Lower leg skin (tissue), 4 donors: ENCODE measurements at places on chromosomes 4 and X.

DNA sequence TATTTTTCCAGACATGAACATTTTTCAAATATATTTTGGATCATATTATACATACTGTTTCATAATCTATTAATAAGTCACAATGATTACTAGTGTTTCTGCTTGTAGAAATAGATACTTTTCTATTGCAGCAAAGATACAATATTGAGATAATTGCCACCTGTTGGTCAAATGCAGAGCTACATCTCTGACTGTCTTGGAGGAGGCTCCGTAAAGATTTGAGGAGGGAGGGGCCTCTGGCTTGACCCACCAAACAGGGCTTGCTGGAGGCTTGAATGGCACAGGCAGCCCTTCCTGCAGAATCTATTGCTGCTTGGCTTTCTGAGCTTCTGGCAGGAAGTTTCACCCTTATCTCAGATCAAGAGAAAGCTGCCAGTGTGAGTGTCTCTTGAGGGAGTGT, 99.3 kb upstream of the ARMCX2 start:
- DNase-seq: no peak

- no peak for DNase-seq
These were observed 160.3 kb downstream of the CFAP299 start for GRCh38 chr4:80495865-80496264.

DNA sequence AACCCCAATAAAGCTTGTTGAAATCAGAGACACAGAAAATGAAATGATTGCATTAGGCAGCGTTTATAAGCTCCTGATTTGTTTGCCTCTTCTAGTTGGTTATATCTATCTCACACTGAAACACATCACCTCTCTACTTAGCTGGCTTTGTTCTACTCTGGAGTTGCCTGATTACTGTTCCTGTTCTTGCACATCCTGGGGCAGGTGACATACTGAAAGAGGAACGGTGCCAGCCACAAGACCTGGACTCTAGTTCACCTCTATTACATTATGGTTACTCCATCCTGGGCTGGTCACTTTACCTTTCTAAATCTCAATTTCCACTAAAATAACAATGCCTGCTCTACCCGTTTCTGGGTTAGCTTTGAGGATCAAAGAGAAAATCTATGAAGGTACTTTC, 47.9 kb downstream of the TRIM2 start:
- peak; percentile 21 for DNase-seq

- peak; percentile 37 for DNase-seq
These were observed 345.1 kb downstream of the ARHGAP10 start for GRCh38 chr4:148076964-148077363.

DNA sequence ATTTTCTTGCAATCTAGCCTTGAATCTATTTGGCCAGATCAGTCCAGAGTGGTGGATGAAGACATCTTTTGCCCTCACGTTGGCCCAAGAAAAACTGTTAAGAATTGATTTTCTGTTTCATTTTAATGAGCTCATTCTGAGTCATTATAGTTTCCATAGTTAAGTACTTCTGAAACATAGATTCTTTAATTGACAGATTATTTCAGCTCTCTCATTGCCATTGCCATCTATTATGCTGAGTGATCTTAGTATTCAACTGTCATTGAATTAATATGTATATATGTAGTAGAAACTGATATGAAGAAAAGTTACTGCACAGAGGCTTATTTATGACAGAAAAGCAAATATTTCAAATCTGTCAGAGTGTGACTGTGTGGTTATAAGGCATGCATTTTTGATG, 45.5 kb upstream of the PPP1R2C start:
- no peak for DNase-seq

DNA sequence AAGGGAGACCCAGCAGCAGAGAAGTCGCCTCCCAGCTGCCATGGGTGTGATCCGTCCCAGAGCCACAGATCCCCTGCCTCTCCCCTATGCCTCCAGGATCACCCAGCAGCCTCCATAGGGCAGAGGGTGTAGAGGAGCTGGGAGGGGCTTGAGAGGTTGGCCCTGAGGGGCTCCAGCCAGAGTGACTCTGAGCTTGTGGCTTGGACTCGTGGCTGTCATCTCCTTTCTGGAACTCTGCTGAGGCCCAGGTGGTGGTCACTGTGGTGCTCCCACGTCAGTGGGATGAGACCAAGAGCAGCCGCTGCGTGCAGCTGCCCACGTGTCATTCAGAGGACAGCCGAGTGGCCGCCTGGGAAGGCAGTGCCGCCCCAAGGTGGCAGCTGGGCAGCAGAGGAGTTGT, 4.2 kb downstream of the TACC3 start:
- DNase-seq: no peak
